ENCODE measurements at places on chromosomes 2 and 18. TPM values are rescaled to one million over a fixed set of nuclear protein-coding genes. Genes with fewer than 3 reads are reported as not detected.

DNA sequence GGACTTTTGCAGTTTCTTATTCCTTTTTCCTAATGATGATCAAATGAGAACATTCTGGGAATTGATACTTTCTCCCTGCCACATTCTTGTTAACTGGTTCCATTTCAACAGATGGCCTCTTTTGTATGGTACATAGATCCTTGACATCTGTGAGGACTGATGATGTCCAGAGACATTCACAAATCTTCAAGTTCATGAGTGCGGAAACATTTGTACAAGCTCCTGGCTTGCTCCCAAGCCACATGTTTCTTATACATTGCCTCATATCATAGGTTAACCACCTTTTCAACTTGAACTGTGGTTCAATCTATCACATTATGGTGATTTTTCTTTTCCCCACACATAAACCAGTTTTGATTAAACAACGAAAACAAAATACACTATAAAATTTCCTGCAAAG, 267.3 kb downstream of the CLIP4 start:
- no peaks in the 10 kb centered on the region for H3K4me1 ChIP-seq
- no peak overlapping the region for H3K4me3 ChIP-seq
- DNase-seq = no peak
- no peaks in the 10 kb centered on the region for H3K27me3 ChIP-seq
- no peaks in the 10 kb centered on the region for H3K36me3 ChIP-seq
- H3K27ac ChIP-seq = no peak overlapping the region

GRCh38 chr2:238994876-238995275, 147.0 kb downstream of the TWIST2 start:
- no peak overlapping the region for H3K27ac ChIP-seq
- no peak overlapping the region for H3K4me3 ChIP-seq
- no peaks in the 10 kb centered on the region for H3K36me3 ChIP-seq
- no peak for DNase-seq
- no peaks in the 10 kb centered on the region for H3K4me1 ChIP-seq

DNA sequence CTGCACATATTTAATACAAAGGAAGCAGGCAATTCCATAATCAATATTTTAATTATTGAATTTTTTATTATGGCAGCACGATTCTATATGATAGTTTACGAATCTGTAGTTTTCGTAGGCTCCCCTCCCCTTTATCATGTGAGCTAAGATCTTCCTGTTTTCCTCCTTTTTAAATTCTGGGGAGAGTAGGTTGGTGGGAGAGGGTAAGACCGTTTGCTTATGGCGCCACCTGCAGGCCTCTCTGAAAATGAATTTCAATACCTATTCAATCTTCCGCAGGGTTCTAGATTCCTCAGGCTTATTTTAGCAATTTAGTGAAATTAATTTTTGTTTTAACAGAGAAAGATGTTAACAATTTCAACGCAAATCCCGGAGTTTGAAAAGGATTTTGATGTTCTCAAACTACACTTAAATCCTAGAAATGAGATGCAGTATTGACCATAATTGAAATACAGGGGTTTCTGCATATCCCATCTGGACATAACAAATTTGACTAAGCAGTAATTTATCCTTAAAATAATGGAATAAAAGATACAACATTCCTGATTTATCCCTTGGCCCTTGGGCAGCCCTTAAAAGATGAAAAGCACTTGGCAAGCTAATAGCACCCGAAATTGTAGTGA, 12.8 kb upstream of the GBX2 start:
- peaks cover 66% of the 10 kb centered on the region for H3K27me3 ChIP-seq
- no peak overlapping the region for H3K4me3 ChIP-seq
- H3K27ac ChIP-seq = no peak overlapping the region
- no peaks in the 10 kb centered on the region for H3K4me1 ChIP-seq

DNA sequence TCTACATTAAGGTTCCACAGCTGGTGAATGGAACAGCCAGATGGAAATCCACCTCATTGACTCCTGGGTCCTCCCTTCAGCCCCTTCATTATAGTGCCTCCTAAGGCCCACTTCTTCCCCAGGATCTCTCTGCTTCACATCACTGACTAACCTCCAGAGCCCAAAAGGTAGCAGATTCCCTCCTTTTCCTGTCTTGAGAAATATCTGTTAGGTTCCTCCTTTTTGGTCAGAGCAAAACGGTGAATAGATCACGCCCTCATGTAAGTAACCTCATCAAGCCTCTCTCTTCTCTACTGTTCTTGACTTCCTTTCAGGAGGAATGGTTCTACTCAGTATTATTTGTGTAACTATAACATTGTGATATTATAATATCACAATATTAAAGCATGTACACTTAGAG, 155.0 kb upstream of the SRD5A2 start:
- no peaks in the 10 kb centered on the region for H3K36me3 ChIP-seq
- no peaks in the 10 kb centered on the region for H3K27me3 ChIP-seq
- no peak overlapping the region for H3K4me3 ChIP-seq
- H3K4me1 ChIP-seq = no peaks in the 10 kb centered on the region
- no peak overlapping the region for H3K27ac ChIP-seq
- DNase-seq = no peak

DNA sequence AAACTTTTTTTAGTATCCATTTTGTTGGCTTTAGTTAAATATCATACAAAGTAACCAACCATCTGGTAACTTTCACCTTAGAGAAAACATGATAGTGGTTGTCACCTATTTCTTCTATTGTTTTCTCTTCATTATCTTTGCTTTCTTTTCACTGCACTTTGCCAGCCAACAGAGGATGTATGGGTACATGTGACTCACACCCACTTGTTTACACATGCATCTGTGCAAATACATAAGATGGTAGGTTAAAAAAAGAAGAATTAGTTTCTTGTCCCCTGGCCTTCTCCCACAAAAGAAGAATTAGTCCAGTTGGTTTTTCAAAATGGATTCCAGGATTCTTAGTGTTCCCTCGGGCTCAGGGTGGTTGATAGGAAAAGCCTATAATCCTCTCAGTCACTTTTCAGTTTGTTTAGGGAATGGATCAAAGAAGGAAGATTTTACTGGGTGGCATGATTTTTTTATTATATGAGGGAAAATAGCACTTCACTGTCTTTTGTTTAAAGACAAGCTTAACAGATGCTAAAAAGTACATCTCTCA, 46.6 kb downstream of the CDK15 start:
- peaks cover 6% of the 10 kb centered on the region for H3K27me3 ChIP-seq
- no peaks in the 10 kb centered on the region for H3K36me3 ChIP-seq
- H3K27ac ChIP-seq = no peak overlapping the region

DNA sequence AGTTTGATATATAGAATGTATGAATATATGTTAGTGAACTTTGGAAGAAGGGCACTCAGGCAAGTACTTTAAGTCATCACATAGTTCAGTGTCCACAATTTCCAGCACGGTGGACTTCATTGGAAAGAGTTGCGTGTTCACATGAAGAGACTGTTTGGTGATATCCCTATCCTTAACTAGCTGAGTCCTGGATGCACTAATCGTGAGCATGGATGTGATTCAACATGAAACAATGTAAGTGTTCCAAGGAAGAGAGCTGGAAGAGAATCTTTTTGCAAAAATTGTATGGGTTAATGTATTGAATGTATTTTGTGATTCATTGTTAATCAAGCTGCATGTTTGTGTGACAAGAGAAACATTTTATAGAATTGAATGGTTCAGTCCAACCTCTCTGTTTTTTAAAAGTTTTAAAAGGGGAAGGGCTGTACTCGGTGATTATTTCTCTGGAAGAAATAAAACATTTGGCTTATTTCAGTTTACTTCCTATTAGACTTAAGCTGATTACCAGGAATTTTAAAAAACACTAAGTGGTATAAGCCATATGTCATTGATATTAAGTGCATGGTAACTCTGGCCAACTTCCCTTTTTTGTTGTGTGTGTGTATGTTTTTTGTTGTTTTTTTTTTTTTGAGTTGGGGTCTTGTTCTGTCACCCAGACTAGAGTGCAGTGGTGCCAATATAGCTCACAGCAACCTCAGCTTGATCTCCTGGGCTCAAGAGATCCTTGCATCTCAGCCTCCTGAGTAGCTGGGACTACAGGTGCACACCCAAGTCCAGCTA, 8.6 kb downstream of the XRCC5 start:
- H3K27me3 ChIP-seq = no peaks in the 10 kb centered on the region
- H3K27ac ChIP-seq = no peak overlapping the region
- H3K4me3 ChIP-seq = no peak overlapping the region

- no peaks in the 10 kb centered on the region for H3K36me3 ChIP-seq
- no peaks in the 10 kb centered on the region for H3K4me1 ChIP-seq
- no peak overlapping the region for H3K4me3 ChIP-seq
Measured at GRCh38 chr2:120545521-120546047, 190.1 kb upstream of the GLI2 start.

The HSPE1 gene
- total RNA-seq = 51.7 TPM

The LYG1 gene
- 3.2 TPM for total RNA-seq

The OBSL1 gene
- total RNA-seq = 2.2 TPM
